Psoas muscle (tissue), 8 donors: ENCODE measurements at places on chromosomes 6 and 20. TPM values are rescaled to one million over a fixed set of nuclear protein-coding genes. Genes with fewer than 3 reads are reported as not detected.

DNA sequence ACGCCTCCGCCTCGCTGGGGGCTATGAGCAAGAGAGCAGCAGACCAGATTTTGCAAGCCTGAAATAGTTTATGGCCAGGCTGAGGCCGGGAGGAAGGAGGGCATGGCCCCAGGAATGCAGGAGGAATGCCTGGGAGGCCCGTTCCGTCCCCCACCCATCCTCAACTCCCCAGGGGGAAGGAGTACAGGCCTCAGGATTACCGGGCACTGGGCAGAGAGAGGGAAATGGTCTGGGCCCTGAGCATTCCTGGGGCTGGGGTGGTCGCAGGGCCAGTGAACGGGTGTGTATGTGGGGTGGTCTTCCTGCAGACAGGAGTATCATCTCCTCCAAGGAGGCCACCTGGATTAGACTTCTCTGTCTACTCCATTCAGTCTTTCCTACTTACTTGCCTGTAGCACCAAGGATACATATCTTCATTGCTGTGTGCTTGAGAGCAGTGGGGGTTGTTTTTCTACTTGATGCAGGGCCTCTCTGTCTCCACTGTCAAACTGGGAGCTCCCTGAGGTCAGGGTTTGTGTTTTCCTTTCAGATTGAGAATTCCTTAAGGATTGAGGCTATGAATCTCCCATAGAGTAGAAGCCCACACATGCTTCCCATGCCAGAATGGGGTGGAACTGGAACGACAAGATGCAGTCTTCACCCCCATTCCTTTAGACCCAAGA, 81.3 kb downstream of the VEGFA start:
- no peak overlapping the region for H3K4me3 ChIP-seq
- no peaks in the 10 kb centered on the region for H3K27me3 ChIP-seq
- H3K27ac ChIP-seq, result no peak overlapping the region
- H3K36me3 ChIP-seq, result no peaks in the 10 kb centered on the region
- no peak for DNase-seq

Gene CLPSL2
- total RNA-seq, result not detected

Gene SIGLEC1
- total RNA-seq, result 6.2 TPM

DNA sequence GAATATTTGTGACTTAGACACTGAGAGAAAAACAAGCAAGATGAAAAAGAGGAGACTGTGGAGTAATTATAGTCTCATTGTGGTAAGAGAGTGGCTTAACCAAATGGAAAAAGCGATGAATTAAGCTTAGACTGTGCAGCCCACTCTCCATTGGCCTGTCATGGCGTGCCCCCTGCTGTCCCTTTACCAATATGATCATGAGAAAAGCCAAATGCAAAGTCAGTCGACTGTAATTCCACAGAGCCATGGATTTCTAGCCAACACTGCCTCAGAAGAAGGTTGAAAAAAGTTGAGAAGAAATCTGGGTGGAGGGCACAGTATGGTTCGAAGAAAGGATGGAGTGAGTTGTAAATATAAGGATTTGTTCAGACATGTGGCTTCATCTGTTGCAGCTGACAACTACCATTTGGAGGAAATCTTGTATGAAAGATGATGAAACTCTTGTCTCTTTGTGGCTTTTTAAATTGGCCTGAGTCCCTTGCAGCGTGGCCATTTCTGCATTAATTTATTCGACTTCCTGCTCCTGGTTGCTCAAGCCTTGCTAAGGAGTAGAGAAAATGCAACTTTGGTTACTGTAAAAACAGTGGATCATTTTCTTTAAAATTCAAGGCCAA, 251.4 kb downstream of the DOK5 start:
- no peak overlapping the region for H3K4me3 ChIP-seq
- H3K27ac ChIP-seq, result no peak overlapping the region
- H3K4me1 ChIP-seq, result no peaks in the 10 kb centered on the region
- no peaks in the 10 kb centered on the region for H3K36me3 ChIP-seq
- no peaks in the 10 kb centered on the region for H3K27me3 ChIP-seq
- DNase-seq, result no peak

GRCh38 chr20:31562241-31562640, 42.8 kb upstream of the ID1 start:
- no peak overlapping the region for H3K4me3 ChIP-seq
- peaks cover 3% of the 10 kb centered on the region for H3K36me3 ChIP-seq
- peak overlapping the region; percentile 83 for H3K27ac ChIP-seq
- H3K4me1 ChIP-seq, result peaks cover 29% of the 10 kb centered on the region
- H3K27me3 ChIP-seq, result no peaks in the 10 kb centered on the region

Gene STMN3
- total RNA-seq, result 3.1 TPM

DNA sequence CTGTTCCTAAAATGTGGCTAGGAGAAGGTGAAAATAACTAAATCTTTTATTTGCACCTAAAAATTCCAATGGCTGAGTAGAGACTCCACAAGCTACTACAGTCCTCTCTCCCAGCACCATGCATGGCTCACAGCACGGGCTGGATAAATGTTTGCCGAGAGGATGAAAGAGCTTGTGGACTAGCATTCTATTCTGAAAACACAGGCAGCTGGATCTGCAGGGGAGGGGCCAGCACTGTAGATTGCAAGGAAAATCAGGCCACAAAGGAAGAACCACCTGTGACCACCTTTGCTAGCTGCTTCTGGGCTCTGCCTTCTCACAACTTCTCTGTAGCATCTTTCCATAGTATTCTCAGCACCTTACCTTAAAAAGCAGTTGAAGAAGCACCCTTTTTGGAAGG, 46.6 kb downstream of the CLIC5 start:
- no peak for DNase-seq
- H3K27ac ChIP-seq, result peak overlapping the region; percentile 57
- peaks cover 74% of the 10 kb centered on the region for H3K4me1 ChIP-seq
- H3K27me3 ChIP-seq, result no peaks in the 10 kb centered on the region

DNA sequence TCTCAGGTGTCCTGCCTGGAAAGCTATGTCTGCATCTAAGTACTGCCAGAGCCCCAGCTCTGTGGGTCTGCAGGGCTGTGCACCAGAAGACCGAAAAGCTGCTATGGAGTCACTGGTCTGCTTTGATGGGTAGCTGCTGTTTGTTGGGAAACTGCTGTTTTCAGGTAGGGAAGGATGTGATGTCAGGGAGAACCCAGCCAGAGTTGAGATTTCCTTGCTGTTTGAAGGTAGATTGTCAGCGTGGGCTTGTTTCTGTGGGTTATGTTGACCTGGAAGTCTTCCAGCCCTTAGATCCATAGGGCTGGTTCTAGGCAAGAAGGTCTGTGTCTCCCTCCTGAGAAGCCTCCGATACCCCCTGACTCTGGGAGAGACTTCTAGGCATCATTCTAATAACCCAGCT, 12.2 kb upstream of the SHLD1 start:
- no peak overlapping the region for H3K27ac ChIP-seq
- DNase-seq, result no peak
- no peaks in the 10 kb centered on the region for H3K36me3 ChIP-seq
- H3K27me3 ChIP-seq, result no peaks in the 10 kb centered on the region
- no peak overlapping the region for H3K4me3 ChIP-seq

GRCh38 chr6:34523441-34524206, 32.5 kb downstream of the SPDEF start:
- H3K4me1 ChIP-seq, result peaks cover 8% of the 10 kb centered on the region
- no peaks in the 10 kb centered on the region for H3K36me3 ChIP-seq
- no peak overlapping the region for H3K27ac ChIP-seq
- no peaks in the 10 kb centered on the region for H3K27me3 ChIP-seq
- H3K4me3 ChIP-seq, result no peak overlapping the region
